Fibroblast of lung (primary cell): ENCODE measurements at places on chromosomes 5 and 9. TPM values are rescaled to one million over a fixed set of nuclear protein-coding genes. Genes with fewer than 3 reads are reported as not detected.

Gene MLANA
- not detected in 2 replicates for total RNA-seq

Gene CXCL14
- total RNA-seq: 0.17 and 0.26 TPM in 2 replicates

Gene SUSD3
- 2.8 and 4.6 TPM in 2 replicates for total RNA-seq

Gene ACTL7B
- total RNA-seq: not detected in 2 replicates

Gene OTP
- not detected in 2 replicates for total RNA-seq

Gene C5orf58
- total RNA-seq: not detected in 2 replicates

Gene DOCK2
- total RNA-seq: 3.6 and 8.9 TPM in 2 replicates

Gene RELL2
- total RNA-seq: 2.6 and 3.0 TPM in 2 replicates

Gene C5orf46
- total RNA-seq: not detected in 2 replicates

Gene SPATA6L
- 0.77 and 1.2 TPM in 2 replicates for total RNA-seq
